ENCODE measurements at places on chromosomes 16 and 17.

- DNase-seq = no peak
These were observed 18.1 kb downstream of the KCNJ2 start for GRCh38 chr17:70187383-70187782.

- no peak for DNase-seq
These were observed 49.3 kb upstream of the CDR2 start for GRCh38 chr16:22423716-22424115.

GRCh38 chr17:71825687-71826086, 295.1 kb upstream of the SOX9 start:
- no peak for DNase-seq

DNA sequence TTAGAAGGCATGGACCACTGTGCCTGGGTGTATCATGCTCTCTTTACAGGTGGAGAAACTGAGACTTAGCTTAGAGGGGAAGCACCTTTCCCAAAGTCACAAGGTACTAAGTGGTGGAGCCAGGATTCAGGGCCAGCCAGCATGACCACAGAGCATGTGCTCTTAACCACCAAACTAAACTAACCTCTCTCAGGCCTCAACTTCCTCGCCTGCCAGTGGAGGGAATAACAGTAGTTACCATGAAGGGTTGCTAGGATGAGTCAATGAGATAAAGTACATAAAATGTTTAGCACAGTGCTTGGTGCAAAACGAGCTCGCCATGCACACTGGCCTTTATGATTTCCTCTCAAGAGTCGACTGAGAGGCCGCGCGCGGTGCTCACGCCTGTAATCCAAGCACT, 6.4 kb upstream of the MYO1C start:
- no peak for DNase-seq

DNA sequence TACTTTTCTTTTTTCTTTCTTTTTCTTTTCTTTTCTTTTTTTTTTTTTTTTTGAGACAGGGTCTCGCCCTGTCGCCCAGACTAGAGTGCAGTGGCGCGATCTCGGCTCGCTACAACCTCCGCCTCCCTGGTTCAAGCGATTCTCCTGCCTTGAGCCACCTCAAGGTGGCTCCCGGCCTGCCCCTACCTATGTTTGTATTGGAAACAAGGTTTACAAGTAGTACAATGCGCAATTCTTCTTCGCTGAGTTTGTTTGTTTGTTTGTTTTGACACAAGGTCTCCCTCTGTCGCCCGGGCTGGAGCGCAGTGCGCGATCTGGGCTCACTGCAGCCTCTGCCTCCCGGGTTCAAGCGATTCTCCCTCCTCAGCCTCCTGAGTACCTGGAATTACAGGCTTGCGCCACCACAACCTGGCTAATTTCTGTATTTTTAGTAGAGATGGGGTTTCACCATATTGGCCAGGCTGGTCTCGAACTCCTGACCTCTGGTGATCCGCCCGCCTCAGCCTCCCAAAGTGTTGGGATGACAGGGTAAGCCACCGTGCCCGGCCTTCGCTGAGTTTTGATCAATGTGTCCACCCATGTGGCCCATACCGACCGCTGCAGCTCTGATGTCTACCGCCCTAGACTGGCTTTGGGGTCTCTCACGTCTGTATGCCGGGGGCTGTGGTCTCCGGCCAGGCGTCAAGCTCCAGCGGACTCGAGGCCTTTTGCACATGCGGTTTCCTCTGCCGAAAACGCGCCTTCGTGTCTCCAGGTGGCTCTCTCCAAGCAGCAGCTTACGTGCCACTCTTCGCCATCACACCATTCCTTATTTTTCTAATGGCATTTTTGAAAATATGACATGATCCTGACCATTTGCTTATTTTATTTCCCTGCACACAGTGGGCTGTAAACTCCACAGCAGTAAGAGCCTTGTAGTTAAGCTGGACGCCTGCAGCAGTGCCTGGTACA, 1.1 kb upstream of the YBX2 start:
- DNase-seq = no peak

Data from NCI-H2029 treated with DMSO at 0.1 percent for 48 hours (cell line).